HFFc6 (cell line): ENCODE measurements at places on chromosomes 13 and 19. TPM values are rescaled to one million over a fixed set of nuclear protein-coding genes. Genes with fewer than 3 reads are reported as not detected.

The MIR17HG gene
- total RNA-seq: 0.74 to 0.87 TPM (median 0.79 TPM) in 3 replicates

The ECSIT gene
- total RNA-seq: 19.2 to 22.1 TPM (median 19.3 TPM) in 3 replicates

The ZNF724 gene
- 3.5 to 6.5 TPM (median 5.9 TPM) in 3 replicates for total RNA-seq

The FLT3 gene
- not detected in 3 replicates for total RNA-seq

The SAFB gene
- total RNA-seq: 40.1 to 48.6 TPM (median 41.7 TPM) in 3 replicates

The PSG6 gene
- total RNA-seq: 0.77 to 1.3 TPM (median 1.0 TPM) in 3 replicates

The WTIP gene
- 29.4 to 37.8 TPM (median 29.6 TPM) in 3 replicates for total RNA-seq

The CACTIN gene
- total RNA-seq: 21.5 and 24.7 TPM in 2 replicates

The AP1M2 gene
- not detected in 3 replicates for total RNA-seq

GRCh38 chr13:36674337-36675212 lies 755 bp downstream of the SERTM1 start:
- DNase-seq: no peak

DNA sequence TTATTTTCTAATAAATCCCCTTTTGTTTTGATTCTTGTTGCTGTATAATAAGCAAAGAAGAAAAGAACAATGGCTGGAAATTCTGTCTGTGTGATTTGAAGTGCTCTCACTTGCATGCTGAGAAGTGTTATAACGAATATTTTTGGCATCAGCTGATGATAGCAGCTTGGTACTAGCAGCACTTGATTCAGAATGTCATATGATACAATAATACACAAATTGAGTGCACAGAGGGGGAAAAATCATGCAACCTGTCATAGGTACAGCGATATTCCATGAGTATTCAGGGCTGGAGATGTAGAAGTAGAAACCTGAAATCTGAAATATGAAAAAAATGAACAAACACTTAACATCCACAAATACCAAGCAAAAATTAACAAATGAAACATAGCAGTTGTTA lies 108.1 kb downstream of the FGF14 start:
- DNase-seq: no peak

DNA sequence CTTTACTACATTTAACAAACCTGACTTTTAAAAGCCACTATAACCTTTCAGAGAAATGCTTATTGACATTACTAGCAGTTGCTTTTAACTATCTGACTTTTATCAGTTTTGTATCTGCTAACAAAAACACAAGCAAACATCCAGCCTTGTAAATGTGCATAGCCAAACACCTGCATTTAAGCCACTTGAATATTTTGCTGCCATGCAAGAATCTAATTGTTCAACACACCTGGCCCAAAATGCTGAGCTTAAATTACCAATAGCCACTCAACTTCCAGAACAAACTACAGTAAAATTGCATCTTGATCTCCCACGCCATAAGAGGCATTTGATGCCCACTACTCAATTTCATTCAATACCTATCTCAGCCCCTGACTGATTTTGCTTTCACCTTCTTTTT lies 9.3 kb downstream of the ZIC5 start:
- DNase-seq: no peak

DNA sequence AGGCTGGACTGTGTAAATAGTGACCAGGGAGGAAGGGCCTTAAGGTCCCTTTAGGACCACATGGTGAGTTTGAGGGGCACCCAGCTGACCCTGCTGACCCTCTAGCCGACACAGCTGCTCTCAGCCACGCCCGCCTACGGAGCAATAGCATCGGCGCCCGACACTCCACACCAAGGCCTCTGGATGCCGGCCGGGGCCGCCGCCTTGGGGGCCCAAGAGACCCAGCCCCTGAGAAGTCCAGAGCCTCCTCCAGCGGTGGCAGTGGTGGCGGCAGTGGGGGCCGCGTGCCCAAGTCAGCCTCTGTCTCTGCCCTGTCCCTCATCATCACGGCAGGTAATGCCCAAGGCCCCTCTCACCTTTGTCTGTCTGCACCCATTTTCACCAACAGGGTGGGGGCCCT lies 8.6 kb upstream of the PIK3R2 start:
- no peak for DNase-seq

DNA sequence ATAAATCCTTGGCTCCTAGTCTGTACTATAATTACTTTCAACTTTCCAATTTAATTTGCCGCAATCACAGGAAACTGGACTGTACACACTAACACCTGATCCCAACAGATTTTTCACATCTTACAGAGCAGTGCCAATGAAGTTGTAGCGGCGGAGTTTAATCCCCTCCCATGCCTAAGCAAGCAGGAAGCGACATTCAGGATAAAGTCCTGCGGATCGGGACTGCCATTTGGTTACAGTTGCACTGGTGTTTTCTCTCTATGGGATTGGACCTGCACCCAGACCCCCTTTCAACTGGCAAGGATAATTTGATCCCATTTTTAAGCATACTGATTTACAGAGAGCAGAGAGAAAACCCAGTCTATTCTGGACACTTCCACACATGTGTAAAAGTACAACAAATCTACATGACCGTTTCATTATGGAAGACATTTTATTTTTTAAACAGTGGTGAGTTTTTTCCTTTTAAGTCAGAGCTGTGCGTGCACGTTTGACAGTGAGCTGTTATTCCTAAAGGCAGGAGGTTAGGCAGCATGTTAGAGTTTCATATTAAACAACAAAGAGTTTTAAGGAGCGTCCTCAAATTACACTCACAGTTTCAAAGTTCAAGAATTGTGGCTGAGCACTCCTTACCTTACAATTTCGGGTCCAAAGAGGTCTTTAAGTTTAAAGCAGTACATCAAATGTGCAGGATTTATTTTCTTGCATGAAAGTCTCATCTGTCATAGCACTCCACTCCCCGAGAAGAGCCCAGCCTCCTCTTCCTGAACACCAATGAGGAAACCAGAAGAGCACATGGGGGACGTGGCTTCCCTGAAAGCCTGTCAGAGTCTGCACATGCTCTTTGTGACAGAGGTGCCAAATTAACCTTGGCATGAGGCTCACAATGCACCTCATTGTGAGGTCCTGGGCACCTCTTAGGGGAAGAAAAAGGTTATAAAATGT lies 141.6 kb upstream of the RFC3 start:
- DNase-seq: peak; percentile 32

- DNase-seq: no peak
Observed at GRCh38 chr19:47096721-47097120, 16.9 kb downstream of the ZC3H4 start.

- no peak for DNase-seq
Observed at GRCh38 chr13:46561286-46561685, 8.3 kb downstream of the LRCH1 start.

- no peak for DNase-seq
Observed at GRCh38 chr19:17543986-17544385, 11.5 kb upstream of the COLGALT1 start.

DNA sequence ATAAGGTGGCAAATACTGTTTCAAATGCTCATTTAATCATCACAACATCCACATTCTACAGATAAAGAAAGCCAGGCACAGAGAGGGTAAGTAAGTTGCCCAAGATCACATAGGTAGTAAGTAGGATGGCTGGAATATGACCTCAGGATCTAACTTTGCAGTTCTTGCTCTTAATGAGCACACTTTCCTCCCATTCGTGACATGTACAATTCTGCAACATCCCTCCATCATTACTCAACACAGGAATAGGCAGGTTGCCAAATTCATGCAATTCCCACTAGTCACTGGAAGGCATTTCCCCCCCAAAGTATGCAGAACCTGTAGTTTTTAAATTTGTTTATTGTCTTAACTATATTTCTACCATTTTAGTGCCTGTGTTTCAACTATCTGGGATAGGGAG lies 109.2 kb downstream of the OLFM4 start:
- DNase-seq: peak; percentile 13

DNA sequence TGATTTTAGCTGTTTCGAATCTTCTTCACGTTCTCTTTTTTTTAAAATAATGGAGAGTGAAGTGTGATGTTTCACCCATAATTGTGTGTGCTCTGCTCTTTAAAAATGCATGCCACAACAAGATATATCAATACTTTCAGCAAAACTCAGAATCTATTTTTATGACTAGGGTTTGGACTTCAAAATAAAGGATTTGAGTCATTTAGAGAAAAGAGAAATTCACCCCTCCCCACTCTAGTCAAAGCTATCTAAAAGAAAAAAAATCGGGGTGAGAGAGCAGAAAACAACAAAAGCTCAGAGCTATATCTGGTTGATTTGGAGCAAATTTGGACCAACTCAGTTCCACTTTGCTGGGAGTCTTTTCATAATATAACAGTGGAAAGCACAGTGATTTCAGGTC lies 244.5 kb downstream of the DNAJC15 start:
- DNase-seq: no peak

- DNase-seq: peak; percentile 86
Observed at GRCh38 chr13:37869756-37870488, at the start of gene TRPC4. Gene TRPC4, minus strand, starts transcription at chr13:37869772. Its CDS starts 86,439 bp downstream, at chr13:37783333.

DNA sequence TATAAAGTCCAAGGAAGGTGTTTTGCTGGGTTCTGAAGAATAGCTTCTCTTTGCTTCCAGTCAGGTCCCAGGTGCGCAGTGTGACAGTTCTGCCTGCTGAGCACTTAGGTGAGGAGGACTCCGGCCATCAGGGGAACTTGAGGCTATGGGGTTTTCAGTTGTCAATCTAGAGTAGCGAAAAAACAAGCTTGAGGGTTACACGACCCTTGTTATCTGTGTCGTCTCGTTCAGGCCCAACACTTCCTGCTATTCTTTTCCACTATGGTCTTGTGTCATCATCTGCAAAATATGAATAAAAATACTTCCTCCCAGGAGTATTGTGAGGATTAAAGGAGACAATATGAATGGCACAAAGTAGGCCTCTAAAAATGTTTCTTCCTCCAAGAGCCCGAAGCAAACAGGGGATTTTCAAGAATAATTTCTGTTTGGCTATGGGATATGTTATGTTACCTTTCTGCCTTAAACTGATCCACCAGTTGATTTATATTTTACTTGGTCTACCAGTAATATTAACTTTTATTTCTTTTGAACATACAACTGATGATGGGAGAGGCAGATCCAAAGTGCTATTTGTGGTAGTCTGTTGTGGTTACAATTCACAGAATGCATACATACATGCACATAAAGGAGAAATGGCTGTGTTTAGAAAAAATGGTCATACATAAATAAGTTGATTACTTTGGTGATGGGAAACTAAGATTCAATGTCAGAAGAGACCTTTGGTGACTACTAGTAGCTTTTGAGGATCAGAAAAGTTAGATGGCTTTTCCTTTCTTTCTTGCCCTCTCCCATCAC lies 40.5 kb upstream of the RCBTB2 start:
- DNase-seq: no peak

- no peak for DNase-seq
Observed at GRCh38 chr13:25525884-25526283, 154.1 kb downstream of the ATP8A2 start.

DNA sequence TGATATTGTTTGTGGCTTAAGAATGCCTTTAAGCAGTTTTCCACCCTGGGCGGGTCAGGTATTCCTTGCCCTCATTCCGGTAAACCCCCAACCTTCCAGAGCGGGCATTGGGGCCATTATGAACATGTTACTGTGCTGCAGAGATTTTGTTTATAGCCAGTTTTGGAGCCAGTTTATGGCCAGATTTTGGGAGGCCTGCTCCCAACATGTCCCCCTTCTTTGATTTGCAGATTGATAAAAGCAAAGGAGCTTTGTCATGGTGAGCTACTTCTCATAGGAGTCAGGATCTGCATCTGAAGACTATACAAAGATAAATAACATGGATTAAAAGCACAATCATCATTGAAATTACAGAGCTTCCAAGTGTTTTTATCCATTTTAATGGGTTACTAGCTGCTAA lies 36.9 kb upstream of the ZNF562 start:
- DNase-seq: no peak

- DNase-seq: no peak
Observed at GRCh38 chr13:45060062-45060461, 60.2 kb upstream of the GTF2F2 start.

GRCh38 chr13:100039740-100040139 lies 49.2 kb upstream of the PCCA start:
- peak; percentile 3 for DNase-seq

GRCh38 chr13:55155046-55155445 lies 1985.7 kb upstream of the PRR20A start:
- DNase-seq: no peak

DNA sequence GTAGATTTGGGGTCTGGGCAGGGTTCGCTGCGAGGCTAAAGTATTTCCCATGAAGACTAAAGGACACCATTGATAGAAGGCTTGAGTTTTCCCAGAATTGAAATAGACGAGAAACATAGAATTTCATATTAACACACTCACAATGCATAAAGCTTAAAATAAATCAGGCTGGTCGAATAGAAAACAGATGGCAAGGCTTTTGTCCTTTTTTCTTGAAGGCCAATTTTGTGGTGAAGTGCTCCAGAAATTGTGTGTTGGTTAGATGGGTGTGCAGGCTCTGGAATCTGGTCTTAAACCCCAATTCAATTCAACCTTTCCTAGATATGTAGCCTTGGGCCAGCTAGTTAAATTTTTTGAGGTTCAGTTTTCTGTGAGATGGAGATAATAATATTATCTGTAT lies 56.9 kb upstream of the LRCH1 start:
- no peak for DNase-seq

- peak; percentile 23 for DNase-seq
Observed at GRCh38 chr19:54158812-54159351, 639 bp downstream of the LENG1 start.

- peak; percentile 60 for DNase-seq
Observed at GRCh38 chr19:58330458-58330857, 3.7 kb downstream of the ZSCAN22 start.

DNA sequence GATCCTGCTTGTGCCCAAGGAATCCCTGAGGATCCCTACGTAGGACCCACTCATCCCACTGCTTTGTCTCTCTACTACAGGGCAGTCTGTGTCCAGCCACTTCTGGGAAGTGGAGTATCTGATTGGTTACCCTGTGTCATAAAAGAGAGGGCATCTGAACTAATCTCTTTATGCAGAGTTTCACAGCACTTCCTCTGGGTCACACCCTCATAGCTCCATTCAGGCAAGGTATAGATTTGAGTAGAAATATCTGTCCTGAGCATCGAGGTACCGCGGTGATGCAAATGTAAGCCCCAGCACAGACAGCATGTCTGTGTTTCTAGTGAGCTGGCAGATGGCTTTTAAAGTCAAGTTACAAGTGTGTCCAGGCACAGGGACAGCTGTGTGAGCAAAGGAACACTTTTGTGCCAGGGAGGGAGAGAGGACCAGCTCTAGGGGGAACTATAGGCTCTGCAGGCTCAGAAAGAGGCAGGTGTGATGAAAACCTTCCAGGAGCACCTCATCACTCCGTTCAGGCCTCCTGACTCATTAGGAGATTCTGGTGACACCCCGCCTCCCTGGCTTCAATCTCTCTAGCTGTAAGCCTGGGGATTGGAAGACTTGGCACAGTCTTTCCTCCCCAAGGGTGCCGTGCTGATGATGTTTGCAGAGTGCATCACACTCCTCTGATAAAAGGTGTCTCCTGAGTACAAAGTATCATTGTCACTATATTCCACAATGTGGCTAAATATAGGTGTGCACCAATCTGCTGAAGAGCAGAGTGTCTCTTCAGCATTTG lies 84.3 kb upstream of the UBL3 start:
- no peak for DNase-seq

- DNase-seq: no peak
Observed at GRCh38 chr13:113565526-113566226, 18.9 kb upstream of the TFDP1 start.

DNA sequence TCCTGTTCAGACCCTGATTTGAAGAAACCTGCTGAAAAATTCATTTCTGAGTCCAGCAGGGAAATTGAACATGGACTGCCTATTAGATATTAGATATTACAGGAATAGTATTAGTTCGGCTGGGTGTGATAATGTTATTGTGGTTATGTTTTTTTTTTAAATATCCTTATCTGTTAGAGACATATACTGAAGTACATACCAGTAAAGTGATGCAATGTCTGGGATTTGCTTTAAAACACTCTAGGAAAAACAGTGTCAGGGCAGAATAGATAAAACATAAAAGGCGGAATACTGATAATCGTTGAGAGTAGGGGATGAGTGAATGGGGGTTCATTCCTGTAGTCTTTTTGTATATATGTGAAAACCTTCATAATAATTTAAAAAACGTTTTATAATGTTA lies 28.7 kb upstream of the AMER2 start:
- DNase-seq: no peak
